ENCODE measurements at places on chromosomes 7 and 10.
A peak's percentile ranks its signal among the peaks of the same experiment; 100 is the strongest.

- DNase-seq = no peak
Measured at GRCh38 chr10:20855398-20856038, 41.6 kb downstream of the NEBL start.

DNA sequence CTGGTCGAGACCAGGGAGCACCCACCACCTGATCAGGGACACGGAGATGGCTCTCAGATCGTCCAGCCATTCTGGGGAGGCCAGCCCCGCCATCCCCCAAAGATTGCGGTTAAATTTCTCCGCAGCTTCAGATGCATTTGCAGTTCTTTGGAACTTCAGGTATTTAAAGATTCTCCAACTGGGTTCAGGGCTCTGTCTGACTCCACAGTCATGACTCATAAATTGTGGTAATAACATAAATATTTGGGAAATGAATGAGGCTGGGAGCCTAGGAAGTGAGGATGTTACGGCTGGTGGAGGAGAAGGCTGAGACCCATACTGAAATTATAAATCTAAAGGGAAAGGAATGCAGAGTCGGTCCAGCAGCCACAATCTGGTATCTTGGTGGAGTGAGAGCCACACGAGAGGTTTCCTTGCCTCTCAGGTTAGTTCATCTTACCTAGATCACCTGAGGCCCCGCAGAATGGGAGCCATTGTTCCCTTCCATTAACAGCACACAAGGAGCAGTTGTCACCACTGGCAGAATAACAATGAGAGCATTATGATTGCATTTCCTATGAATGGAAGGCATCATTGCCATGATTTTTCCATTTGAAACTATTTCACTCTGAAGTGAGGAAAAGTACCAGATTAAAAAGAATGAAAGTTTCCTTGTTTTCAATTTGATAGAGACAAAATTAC is 26.7 kb upstream of the DNAJB6 start:
- DNase-seq = no peak

GRCh38 chr10:23202779-23203178 is 10.7 kb downstream of the PTF1A start:
- no peak for DNase-seq

DNA sequence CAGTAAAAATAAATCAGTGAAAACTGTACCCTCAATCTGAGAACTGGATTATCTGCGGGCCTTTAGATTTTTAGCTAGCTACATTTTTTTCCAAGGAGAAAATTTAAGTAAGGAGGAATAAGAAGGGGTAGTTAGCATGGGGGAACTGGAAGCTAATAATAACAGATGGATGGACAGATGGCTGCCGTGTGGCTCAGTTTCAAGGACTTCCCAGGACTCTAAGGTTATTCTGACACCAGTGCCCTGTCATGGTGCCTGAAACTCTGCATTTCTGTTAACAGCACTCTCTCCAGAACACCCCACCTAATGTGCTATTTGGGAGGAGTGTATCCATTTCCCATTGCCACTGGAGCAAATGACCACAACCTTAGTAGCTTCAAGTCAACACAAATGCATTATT is 75.7 kb upstream of the PDE1C start:
- DNase-seq = no peak

GRCh38 chr10:34575882-34576281 is 239.2 kb downstream of the PARD3 start:
- no peak for DNase-seq

DNA sequence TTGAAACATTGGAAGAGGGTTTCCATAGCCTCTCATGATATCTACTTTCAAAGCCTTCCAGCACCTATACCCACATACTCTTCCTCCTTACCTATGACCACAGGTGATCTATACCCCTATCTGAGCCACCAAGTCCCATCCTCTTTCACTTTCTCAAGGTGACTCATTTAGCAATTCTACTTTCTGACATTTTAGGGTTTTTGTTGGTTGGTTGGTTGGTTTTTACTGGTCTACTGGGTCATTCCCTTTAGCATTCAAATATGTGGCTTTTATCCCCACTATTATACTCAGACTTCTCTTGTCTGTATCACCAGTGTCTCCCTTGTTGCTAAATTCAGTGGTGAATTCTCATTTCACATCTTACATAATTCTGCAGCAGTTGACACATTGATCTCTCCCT is 130.4 kb upstream of the STEAP4 start:
- no peak for DNase-seq

- peak; percentile 26 for DNase-seq
Measured at GRCh38 chr10:79444199-79445119, 965 bp downstream of the ZCCHC24 start.

DNA sequence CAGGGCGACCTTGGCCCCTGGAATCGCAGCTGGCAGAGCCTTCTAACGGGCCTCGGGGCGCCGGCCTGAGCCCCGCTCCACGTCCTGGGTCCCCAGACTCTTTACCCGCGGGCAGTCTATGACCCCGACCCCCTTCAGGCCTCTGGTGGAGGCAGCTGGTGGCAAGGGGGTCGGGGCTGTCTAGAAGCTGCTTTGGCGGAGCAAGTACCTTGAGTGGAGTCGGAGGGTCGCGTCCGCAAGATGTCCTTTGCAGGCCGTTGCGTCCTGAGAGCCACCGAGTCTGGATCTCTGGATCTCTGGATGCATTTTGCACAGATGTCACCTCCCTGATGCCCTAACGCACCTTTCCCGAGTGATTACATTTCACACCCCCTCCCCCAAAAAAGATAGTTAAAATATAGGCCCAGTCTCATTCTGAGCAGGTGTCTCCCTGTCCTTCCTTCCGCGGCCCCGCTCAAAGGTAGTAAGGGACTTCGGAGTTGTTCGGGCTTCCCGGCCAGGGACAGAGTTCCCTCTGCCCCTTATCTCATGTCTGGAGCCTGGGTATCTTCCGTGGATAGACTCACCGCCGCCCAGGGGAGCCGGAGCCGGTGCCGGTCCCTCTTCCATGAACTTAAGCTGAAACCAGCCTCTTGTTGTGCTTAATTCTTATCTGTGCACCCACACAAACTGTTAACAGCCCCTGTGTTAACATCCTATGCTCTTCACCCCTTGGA is 457 bp downstream of the ACADSB start:
- DNase-seq = no peak

DNA sequence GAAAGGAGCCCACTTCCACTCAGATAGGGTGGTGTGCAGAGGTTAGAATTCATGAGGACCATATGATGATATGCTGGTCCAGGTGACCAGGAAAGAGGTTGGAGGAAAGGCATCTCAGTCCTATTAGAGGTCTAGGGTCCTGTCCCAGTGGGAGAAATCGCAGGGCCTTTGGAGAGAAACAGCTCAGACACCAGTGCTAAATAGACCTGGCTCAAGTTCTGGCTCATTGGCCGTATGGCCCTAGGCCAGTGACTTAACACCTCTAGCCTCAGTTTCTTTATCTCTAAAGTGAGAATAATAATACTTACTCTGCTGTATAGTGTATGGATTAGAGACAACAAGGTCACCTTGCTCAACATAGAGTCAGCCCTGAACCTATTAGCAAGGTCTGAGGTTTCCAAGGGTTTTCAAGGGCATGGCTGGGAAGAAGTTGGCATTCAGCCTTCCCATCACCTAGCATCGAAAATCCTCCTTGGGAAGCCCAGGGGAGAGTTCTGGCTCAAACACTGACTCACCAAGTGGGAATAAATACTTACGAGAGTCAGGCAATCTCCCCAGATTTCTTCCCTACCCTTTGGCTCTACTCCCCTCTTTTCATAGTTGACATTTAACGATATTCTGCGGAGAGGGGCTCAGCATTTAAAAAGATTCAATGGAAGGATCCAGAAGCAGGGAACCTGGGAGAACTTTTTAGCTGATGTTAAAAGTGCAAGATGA is 473.1 kb upstream of the PODXL start:
- DNase-seq = no peak

DNA sequence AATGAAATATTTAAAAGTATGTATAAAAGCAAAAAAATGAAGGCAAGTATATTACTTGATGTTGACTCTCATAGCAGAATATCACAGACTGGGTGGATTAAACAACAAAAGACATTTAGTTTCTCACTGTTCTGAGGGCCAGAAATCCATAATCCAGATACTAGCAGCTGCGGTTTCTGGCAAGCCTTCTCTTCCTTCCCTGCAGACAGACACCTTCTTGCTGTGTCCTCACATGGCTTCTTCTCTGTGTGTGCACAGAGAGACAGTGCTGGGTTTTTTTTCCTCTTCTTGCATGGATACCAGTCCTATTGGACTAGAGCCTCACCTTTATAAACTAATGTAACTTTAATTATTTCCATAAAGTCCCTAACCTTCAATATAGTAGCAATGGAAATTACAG is 127.9 kb upstream of the AKR1E2 start:
- DNase-seq = no peak

- no peak for DNase-seq
Measured at GRCh38 chr10:51397695-51398094, 301.7 kb downstream of the CSTF2T start.

GRCh38 chr7:7897509-7897908 is 71.1 kb upstream of the GLCCI1 start:
- DNase-seq = no peak

DNA sequence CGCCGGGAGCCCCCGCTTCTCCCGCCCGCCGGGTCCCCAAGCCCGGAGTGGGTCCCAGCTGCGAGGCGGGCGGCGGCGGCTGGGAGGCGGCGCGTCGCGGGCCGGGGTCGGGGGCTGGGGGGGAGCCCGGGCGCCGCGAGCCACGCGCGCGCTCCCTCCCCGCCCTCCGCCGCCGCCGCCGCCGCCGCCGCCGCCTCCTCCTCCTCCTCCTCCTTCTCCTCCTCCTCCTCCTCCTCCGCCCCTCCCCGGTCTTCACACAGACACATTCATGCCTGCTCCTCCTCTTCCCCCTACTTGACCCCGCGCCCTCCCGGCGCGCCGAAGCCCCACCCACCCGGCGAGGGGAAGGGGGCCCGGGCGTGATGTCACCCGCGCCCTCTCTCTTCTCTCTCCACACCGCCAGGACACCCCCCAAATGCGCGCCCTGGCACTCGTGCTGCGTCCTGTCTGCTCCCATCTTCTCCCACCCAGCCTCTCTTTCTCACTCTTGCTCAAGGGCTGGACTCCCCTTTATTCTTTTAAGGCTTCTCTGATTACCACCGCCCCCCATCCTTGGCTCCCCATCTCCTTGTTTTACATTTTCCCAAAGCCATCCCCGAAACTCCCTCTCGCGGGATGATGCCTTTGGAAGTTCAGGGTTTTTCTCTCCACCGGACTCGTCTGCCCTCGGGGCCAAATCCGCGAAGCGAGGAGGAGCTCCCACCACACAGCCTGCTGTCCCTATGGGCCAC is 967 bp upstream of the GLI3 start:
- no peak for DNase-seq

- no peak for DNase-seq
Measured at GRCh38 chr10:105718207-105718995, 1077.3 kb downstream of the SORCS3 start.

DNA sequence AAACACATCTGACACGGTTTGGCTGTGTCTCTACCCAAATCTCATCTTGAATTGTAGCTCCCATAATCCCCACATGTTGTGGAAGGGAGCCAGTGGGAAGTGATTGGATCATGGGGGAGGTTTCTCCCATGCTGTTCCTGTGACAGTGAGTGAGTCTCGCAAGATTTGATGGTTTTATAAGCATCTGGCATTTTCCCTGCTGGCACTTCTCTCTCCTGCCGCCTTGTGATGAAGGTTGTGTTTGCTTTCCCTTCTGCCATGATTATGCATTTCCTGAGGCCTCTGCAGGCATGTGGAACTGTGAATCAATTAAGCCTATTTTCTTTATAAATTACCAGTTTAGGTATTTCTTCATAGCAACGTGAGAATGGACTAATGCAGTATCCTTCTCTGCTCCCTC is 5.9 kb upstream of the HTR5A start:
- DNase-seq = no peak

GRCh38 chr7:55069271-55069792 is 50.5 kb downstream of the EGFR start:
- no peak for DNase-seq

DNA sequence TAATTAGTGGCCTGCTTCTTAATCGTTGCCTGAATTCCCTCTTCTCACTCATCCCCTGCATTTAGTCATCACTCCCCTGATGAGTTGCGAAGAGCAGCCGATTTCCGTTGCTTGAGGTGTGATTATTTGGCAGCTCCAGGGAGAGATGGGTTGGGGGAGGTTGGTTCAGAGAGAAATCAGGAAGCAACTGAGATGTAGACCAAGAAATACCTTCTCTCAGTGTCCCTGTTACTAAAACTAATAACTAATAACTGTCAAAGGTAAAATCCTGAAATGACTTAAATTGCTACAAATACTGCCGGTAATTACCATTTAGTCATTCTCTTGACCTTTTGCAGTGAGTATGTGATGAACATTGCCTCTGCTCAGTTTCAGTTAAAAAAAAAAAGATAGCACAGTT is 76.9 kb downstream of the ELMO1 start:
- no peak for DNase-seq

DNA sequence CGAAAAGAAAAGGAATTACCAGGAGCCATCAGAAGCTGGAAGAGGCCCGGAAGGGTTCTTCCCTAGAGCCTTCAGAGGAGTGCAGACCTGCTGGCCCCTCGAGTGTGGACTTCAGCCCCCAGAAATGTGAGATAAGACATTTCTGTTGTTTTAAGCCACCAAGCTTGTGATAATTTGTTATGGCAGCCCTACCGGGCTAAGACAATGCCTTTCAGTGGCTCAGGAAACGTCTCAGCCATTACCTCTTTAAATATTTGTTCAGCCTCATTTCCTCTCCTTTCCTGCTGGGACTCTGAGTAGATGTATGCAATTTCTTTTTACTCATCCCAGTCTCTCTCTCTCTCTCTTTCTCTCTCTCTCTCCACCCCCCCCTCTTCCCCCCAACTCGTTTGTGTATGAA is 174.7 kb upstream of the GRB10 start:
- DNase-seq = no peak

GRCh38 chr7:43674559-43675436 is 54.5 kb downstream of the COA1 start:
- DNase-seq = no peak

DNA sequence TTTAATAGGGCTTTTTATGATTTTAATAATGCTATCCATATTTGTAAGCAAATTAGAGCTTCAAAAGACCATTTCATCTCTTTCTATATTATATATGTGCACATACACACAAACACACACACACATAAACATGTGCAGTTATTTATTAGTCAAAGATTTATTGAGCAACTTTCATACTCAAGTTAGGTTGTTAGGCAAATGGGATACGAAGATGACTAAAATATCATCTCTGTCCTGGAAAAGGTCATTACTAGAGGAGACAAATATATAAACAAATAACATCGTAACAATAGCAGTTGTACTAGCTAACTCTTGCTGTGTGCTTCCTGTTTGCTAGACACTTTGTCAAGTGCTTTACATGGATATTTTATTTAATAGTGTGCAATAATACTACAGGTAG is 307.9 kb downstream of the SNX13 start:
- DNase-seq = no peak

DNA sequence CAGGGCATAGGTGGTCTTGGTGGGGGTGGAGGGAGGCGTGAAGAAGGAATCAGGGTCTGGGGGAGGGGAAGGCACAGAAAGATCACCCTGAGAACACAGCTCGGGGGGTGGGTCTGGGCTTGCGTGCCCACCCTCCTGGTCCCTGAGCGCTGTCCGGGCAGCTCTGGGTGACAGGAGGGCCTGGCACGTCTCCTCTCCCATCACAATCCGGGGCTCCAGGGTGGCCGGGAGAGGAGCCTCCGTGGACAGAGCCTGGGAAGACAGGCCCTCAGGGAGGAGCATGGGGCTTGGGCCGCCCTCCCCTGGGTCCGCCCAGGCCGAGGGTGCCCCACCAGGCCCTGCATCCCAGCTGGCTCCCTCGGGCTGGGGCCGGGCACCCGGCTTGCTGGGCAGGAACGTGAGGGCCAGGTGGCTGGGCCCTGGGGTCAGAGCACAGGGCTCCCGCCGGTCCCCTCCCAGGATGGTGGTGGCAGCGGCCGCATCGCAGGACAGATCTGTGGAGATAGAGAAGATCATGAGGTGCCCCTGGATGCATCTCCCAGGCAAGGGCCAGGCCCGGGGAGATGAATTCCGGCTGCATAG is 3.1 kb downstream of the NACAD start:
- DNase-seq = no peak

All from stimulated activated CD8-positive, alpha-beta memory T cell treated with anti-CD3 and anti-CD28 coated beads, Interleukin-4, amount 100 ng/mL, for 24 hours (primary cell).